A549 treated with Hydrocortisone at 1 μM for 4 hours (cell line): ENCODE measurements at places on chromosomes 4 and X. TPM values are rescaled to one million over a fixed set of nuclear protein-coding genes. Genes with fewer than 3 reads are reported as not detected.

TEX13C gene
- not detected in 5 replicates for total RNA-seq

BTK gene
- total RNA-seq, result 0.07 to 0.26 TPM (median 0.18 TPM) in 5 replicates

TSPAN5 gene
- total RNA-seq, result 12.3 to 13.5 TPM (median 13.1 TPM) in 5 replicates

VCX3A gene
- not detected in 5 replicates for total RNA-seq

PASD1 gene
- total RNA-seq, result not detected in 5 replicates

TMSB15C gene
- 0.05 to 0.29 TPM (median 0.10 TPM) in 5 replicates for total RNA-seq

SCD5 gene
- total RNA-seq, result 6.2 to 8.1 TPM (median 6.6 TPM) in 5 replicates
